Fibroblast of skin of right quadriceps (primary cell): ENCODE measurements at places on chromosomes 12 and 14.

GRCh38 chr14:75141967-75142366 lies 15.1 kb upstream of the NEK9 start:
- DNase-seq, result peak; percentile 27

- no peak for DNase-seq
These were observed 945.8 kb downstream of the DIO2 start for GRCh38 chr14:79265366-79265946.

DNA sequence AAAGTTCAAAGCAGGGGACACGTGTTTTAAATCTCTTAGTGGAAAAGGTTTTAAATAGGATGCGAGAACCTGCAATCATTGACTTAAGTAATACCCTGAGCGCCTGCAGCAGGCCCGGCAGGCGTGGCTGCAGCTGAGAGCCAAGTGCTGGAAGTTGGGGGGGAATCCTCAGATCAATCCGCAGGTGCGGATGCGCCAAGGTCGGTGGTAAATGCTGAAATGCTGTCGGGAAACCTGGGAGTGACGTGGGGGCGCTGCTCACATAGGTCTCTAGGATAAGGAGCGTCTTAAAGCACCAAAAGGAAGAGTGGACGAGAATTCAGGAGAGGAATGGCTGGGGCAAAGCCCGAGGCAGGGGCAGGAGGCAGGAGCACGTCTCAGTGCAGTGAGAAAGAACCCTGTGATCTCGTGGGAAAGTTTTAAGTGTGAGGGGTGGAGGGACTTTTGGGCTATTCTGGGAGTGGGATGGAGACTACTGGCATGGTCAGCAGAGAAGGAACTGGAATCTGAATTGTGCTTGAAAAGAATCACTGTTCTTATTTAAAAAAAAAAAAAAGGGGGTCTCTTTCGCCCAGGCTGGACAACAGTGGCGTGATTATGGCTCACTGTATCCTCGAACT lies 883 bp upstream of the CDCA4 start:
- peak; percentile 55 for DNase-seq

GRCh38 chr12:48980389-48980952 lies 2.3 kb downstream of the WNT1 start:
- no peak for DNase-seq

DNA sequence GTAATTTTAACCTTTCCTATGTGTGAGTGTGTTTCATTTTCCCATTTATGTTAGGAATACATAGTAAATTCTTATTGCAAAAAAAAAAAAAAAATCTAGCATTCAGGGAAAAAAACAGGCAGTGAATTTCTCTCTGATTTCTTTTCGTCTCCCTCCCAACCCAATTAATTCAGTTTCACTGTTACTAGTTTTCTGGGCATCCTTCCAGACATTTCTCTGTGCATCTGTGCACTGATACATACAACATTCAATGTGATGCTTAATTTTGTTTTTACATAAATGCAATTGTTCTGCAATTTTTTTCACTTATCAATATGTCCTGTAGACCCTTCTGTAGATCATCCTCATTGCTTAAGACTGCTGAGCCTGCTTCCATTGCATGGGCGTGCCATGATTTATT lies 694.3 kb upstream of the TBX3 start:
- DNase-seq, result peak; percentile 36

DNA sequence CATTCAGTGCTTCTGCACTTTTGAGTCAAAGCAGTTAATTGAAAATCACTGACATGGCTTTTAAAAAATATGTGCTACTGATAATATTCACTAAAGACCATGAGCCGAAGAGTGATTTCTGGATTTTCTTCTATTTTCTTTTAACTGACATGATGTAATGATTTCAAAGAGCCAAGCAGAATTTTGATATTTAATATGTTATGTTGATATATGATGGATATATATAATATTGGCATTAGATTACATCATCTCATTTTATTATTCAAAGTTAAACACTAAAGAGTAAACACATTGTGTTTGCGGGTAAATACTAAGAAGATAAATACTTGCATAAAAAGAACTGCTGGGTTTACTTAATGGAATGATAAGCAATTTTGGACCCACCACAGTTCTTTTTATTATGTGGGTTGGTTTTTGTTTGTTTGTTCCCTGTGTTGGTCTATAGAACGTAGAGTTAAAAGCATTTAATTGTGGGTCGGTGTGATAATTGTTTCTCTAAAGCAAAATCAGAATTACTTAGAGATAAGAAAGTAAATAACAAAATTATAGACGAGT lies 692 bp downstream of the SPIC start:
- DNase-seq, result no peak

GRCh38 chr12:28506271-28506670 lies 316.0 kb downstream of the CCDC91 start:
- peak; percentile 42 for DNase-seq

DNA sequence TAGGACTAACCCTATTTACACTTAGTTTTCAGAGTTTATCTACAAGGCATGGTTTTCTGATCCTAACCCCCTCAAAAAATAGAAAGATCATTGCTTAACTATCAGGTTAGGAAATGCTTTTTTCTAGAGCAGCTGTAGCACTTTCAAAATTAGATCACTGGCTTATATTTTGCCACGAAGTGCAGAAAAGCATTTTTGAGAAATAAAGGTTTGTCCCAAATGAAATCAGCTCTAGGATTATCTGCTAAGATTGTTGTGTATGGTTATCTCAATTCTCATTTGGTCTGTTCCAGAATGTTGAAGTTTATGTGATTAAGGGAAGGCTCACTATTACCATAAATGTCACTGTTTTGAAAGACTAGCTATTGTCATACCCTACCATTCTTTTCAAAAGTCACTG lies 9.8 kb upstream of the DYRK4 start:
- no peak for DNase-seq

GRCh38 chr12:26566186-26566585 lies 266.8 kb downstream of the ITPR2 start:
- DNase-seq, result no peak

GRCh38 chr12:76084863-76085519 lies 506 bp upstream of the NAP1L1 start:
- DNase-seq, result no peak

DNA sequence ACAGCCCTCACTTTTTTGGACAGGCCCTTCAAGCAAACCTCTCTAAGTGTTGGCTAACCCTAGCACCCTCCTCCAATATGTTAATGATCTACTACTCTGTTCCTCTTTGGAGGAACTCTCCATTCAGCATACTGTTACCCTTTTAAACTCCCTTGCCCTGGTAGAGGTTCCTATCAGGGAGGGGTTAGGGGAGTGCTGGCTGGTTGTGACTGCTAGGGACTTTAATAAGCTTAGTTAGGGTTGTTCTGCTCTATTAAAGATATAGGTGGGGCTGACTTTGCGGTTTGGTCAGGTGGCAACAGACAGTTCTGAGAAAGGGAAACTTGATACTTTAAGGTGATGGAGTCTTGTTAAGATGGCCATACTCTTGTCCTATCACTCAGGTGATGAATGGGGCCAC lies 301.5 kb upstream of the FBXO33 start:
- DNase-seq, result no peak

- DNase-seq, result no peak
These were observed 21.3 kb upstream of the COX6A1 start for GRCh38 chr12:120416490-120417216.

DNA sequence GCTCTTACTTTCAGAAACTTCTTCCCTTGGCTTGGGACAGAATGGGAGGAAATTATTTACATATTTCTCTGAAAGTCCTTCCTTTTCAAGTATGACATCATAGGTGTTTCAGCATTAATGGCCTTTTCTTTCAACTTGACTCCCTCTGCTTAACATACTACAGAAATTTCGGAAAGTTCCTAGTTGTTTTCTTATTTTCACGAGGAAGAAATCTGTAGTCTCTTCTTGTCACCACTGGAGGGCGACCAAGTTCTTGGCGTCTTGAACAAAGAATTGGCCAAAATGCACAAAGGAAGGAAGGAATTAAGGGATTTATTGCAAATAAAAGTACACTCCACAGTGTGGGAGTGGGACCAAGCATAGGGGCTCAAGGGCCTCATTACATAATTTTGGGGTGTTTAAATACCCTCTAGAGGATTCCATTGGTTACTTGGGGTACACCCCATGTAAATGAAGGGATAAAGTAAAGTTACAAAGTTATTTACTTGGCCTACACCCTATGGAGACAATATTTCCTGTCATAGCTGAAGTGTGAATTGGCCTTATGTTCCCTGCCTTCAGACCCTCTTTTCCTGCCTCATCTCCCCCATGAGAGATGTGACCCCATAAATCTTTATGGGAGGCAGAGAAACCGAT lies 70.4 kb downstream of the RPL10L start:
- peak; percentile 37 for DNase-seq

GRCh38 chr14:68637106-68638021 lies 155.5 kb downstream of the ZFP36L1 start:
- DNase-seq, result peak; percentile 78

DNA sequence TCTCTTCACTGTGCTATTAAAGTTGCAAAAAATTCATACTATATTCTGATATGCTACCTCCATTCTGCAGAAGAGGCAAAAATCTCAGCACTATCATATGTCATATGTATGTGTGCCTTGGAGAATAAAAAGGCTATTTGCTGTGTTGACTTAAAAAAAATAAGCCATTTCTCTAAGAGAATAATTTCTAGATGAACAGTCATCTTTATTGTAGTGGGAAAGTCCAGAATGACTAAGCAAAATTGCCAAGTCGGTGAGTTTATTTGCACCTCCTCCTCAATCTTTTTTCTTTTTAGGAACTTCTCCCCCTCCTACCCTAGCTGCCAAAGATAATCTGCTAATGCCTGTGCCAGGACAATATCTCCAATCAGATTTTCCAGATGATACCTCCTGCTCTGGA lies 353.8 kb upstream of the FAR2 start:
- DNase-seq, result peak; percentile 36

- DNase-seq, result no peak
These were observed 25.3 kb downstream of the CNTN1 start for GRCh38 chr12:40717576-40717975.

- no peak for DNase-seq
These were observed 498.5 kb downstream of the NELL2 start for GRCh38 chr12:44377443-44378187.

- DNase-seq, result no peak
These were observed 36.7 kb upstream of the GPATCH2L start for GRCh38 chr14:76115010-76115422.

DNA sequence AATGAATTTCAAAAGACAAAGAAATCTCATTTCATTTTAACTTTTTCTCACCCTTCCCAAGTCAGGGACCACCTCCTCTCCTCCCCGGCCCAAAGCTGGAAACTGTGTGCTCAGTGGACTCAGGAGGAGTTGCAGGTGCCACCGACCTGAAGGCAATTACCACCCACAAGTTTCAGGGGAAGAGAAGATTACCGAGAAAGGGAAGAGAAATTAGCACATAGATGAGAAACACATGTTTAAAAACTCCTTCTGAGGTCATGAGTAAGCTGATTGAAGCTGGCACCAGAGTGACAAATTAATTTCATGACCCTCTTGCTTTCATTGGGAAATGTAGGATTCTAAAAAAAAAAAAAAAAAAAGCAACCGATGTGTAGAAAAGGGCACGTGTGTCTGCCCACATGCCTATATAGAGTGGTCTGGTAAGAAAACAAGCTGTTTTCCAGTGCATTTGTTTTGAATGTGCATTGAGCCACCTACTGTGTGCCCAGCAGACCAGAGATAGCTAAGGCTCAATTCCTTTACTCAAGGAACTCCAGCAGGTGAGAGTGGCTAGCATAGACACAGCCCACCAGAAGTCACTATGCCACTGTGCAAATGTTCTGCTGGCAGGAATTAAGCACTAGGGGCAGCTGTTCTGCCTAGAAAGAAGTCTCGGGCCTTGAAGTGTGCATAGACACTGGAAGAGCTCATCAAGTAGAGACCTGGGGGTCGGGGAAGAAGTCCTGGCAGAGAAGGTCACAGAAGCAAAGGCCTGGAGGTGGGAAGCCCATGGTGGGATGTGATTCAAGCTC lies 30.5 kb downstream of the DPF3 start:
- DNase-seq, result peak; percentile 31

GRCh38 chr12:46892034-46892705 lies 66.4 kb upstream of the SLC38A4 start:
- no peak for DNase-seq

GRCh38 chr14:74605531-74606223 lies 6.4 kb downstream of the LTBP2 start:
- no peak for DNase-seq

DNA sequence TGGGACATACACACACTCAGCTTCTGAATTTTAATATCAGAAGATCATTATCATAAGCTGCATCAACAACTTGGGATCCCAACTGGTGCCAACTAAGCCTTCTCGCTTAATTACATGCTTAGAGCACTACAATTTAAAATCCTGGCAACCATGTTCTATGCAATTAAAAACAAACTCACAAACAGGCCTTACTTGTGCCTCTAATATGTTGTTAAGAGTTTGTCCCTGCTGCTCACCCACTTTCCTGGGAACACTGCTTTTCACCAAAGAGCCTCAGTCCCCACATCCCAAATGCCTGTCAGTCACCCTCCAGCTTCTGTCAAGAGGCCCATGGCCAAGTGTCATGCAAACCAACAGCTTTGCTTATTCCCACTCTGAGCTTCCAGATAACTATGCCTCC lies 69.7 kb downstream of the TTC9 start:
- DNase-seq, result no peak

- peak; percentile 26 for DNase-seq
These were observed 111.9 kb upstream of the CCDC175 start for GRCh38 chr14:59688224-59689170.

GRCh38 chr14:61319086-61319485 lies 2.3 kb upstream of the PRKCH start:
- DNase-seq, result no peak

- no peak for DNase-seq
These were observed 12.6 kb upstream of the NDUFA12 start for GRCh38 chr12:95016120-95016519.

DNA sequence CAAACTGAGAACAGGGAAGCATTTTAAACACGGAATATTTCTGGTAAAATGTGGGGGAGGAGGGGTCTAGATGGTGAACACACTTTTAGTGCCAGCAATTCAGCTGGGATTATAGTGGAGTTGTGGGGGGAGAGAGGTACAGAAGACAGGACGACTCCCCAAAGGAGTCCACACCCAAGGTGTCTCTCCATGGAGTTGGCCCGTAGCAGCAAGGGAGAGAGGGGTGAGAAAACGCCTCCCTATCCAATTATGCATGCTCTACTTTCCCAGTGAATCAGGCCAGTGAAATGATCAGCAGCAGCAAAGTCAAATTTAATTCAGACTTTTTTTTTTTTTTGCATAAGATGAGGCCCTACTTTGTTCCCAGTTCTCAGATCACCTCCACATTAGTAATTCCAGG lies 38.6 kb downstream of the BTG1 start:
- DNase-seq, result no peak

GRCh38 chr14:104206281-104206904 lies 68.0 kb downstream of the KIF26A start:
- no peak for DNase-seq

- no peak for DNase-seq
These were observed 62.6 kb downstream of the LGMN start for GRCh38 chr14:92685784-92686355.

- DNase-seq, result peak; percentile 7
These were observed 25.7 kb downstream of the JKAMP start for GRCh38 chr14:59510001-59510400.

GRCh38 chr14:75715926-75716780 lies 55.1 kb downstream of the TTLL5 start:
- DNase-seq, result peak; percentile 76
